Stimulated activated CD4-positive, alpha-beta T cell treated with anti-CD3 and anti-CD28 coated beads, Interleukin-12 subunit alpha, Interleukin-12 subunit beta, amount 100 ng/mL, for 24 hours (primary cell): ENCODE measurements at places on chromosomes 1 and 21.

DNA sequence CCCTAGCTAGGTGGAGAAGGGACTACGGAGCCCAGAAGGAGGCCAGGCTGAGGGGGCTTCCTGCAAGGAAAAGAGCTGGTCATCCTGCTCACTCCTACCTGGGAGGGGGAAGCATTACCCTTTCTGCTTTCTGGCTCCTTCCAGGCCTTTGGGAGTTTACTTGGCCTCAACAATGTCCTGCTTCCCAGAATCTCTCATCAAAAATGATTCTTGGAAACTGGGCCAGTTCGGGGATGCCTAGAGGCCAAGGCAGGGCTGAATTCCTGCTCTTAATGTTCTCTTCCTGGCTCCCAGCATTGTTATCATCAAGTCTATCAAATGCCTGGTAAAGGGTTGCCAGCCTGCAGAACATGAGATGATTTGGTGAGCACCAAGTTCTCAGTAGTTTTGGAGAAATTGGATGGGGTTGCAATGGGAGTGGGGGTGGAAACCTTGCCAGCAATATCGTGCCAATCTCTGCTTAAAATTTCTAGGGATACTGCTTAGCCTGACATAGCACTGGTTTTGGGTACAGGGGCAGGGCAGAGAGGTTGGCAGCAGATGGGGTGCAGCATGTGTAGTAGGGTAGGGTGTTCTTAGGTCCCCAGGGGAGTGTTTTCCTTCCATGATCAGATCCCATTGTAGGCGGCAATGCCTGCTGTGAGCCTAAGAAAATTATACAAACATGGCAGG is 7.7 kb upstream of the PAFAH2 start:
- no peak for DNase-seq

GRCh38 chr1:22053861-22054770 is 1.6 kb downstream of the CDC42 start:
- no peak for DNase-seq

DNA sequence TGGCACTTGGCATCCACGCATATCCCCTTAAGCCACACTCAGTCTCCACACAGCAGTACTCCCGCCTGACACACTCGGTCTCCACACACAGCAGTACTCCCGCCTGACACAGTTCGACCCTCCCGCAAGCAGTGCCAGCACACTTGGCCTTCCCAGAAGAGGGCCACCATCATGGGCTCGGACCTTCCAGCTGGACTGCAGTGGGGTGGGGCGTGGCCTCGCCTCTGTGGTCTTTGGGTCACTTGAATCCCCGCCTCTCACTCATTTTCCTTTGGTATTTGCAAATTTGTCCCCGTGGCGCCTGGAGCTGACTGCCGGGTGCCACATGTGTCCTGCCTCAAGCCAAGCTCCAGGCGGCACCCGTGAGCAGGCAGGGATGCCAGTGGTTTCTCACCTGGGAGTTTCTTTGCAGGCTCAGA is 63.7 kb downstream of the FAAP20 start:
- no peak for DNase-seq

- no peak for DNase-seq
These were observed 125.2 kb downstream of the PCBP3 start for GRCh38 chr21:45768740-45769048.

- no peak for DNase-seq
These were observed 115.7 kb downstream of the DPYD start for GRCh38 chr1:97805093-97805492.

DNA sequence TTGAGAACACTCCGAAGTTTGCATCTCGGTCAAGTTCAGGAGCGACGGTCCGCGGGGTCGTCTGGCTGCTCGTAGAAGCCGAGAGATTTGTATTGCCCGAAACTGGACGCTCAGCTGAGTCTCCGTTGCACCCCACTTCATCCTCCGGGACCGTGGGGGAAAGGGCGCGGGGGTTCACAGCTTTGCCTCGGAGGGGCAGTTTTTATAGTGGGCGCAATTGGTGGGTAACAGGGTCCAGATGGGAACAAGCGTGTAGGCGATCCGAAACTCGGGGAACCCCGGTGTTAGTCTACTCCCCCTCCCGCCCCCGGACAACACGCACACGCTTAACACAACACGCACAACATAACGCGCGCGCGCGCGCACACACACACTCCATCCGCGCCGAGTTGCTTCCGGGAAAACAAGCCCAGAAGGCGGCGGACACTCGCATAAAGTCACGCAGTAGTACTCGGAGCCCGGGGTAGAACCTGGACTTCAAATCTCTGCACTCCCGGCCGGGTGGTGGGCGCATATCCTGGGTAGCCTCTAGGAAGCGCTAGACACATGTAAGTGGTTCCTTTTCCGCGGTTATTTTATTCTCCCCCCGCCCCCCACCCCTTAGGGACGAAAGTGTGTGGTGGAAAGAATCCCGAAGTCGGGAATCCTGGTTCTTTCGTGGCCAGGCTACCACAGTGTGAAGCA is 1.1 kb upstream of the JUN start:
- peak; percentile 57 for DNase-seq
